Activated CD4-positive, alpha-beta T cell treated with anti-CD3 and anti-CD28 coated beads, Interleukin-10, Interleukin-2, amounts not matched to agents 100 ng/mL and 50 ng/mL, durations not matched to agents 16 hours and 8 hours (primary cell): ENCODE measurements at places on chromosomes 6 and 20.

- DNase-seq = no peak
These were observed 10.0 kb upstream of the BNIP5 start for GRCh38 chr6:36346486-36347273.

DNA sequence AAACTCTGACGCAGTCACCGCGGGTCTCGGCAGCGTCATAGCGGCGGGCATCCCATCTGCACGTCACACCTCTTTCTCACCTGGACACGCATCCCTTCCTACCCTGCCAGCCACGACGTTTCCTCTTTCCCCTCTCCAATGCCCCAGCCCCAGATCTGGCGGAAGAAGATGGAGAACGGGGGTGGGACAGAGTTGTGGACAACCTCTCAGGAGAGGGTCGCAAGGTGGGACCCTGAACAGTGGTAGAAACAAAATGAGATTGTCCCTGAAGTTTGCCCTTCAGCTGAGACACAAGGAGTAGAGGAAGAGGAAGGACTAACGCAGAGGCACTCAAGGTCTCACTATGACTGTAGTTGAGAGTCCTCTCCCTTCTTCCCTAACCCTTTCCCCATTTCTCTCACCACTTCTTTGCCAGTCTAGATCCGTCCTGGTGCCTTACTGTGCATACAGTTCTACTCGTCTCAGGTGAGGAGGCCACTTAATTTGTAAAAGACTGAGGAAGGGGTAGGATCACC, 562 bp downstream of the TRIM39 start:
- no peak for DNase-seq

- DNase-seq = no peak
These were observed 20.6 kb downstream of the SLC2A12 start for GRCh38 chr6:134031696-134032255.

DNA sequence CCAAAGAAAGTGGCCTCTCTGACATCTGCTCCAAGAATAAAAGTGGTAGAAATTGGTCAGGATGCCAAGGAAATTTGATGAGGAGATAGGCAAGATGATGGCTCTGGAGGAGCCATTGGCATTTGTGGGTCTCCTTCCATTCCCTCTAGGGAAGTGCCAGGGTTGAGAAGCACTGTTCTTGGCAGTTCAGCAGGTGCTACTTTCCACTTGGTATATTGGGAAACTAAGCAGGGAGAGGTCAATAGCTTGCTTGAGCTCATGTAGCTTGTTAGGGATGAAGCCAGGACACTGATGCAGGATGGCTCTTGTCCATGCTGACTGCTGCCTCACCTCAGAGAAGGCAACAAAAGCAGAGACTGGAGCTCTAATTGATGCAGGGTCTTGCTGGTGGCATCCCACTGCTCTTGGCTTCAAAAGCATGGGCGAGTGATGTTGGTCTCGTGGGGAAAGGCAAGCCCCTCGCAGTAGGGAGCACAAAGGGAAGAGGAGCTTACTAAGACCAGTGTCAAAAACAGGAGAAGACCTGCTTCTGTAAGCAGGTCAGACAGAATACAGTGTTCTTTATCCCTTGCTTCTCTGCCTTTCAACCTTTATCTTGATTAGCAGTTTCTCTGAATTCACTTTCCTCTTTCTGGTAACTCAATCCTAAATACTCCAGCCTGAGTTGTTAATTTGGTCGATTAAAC, 73.1 kb upstream of the RIPOR2 start:
- no peak for DNase-seq

- DNase-seq = no peak
These were observed 112.0 kb upstream of the PDE10A start for GRCh38 chr6:165774903-165775601.

DNA sequence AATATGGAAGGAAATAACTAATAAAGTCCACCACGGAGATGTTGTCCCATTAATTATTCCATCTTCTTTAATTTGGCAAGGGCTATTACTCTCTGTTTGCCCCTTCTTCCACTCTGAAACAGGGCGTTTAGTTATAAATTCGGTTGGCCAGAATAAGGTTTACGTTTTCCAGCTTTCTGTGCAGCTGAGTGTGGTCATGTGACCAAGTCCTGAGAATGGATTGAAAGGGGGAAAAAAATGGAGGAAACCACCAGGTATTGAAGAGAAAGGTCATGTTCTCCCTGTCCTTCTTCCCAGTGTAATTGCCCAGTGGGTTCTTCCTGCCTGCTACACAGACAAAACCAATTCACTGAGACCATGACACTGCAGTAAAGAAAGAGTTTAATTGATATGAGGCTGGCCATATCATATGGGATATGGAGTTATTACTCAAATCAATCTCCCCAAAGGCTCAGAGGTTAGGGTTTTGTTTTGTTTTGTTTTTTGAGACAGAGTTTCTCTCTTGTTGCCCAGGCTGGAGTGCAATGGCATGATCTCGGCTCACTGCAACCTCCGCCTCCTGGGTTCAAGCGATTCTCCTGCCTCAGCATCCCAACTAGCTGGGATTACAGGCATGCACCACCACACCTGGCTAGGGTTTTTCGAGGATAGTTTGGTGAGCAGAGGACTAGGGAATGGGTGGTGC, 14.3 kb upstream of the TBC1D22B start:
- no peak for DNase-seq
